ENCODE measurements at places on chromosomes 7 and 10.

- DNase-seq = no peak
Measured at GRCh38 chr10:114379631-114380041, 24.7 kb downstream of the AFAP1L2 start.

GRCh38 chr7:135757719-135758411 is 9.3 kb upstream of the FAM180A start:
- no peak for DNase-seq

DNA sequence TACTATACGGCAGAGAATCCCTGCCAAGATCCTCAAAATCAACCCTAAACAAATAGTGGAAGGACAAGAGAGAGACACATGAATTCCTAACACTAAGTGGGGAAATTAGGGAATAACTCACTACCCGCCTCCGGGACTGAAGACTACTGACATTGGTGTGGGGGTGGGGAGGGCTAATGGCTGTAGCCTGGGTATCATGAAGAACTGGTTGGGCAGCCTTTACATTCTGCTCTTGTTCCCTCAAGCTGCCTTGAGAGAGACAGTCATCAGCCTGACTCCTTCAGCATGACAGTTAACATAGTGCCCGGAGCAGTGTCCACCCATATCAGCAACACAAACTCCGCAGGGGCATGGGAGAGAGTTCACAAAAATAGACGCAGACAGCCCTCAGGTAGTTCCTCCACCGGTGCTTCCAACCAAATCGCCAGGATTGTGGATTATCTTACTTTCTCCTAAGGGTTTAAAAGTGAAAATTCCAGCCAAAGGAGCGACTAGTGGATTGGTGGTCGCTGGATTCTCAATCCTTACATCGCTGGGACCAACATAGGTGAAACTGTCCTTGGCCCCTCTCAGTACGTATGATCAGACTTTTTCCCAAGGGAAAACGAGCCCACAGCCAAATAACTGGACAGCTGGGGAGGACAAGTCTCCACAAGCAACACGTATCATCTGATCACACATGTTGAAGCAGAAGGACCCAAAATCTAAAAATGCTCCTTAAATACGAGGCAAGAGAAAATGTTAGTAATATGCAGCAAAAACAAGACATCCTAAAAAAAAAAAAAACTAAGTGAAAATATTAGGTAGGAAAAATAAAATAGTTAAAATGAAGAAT is 22.6 kb downstream of the TMEM254 start:
- DNase-seq = no peak

- no peak for DNase-seq
Measured at GRCh38 chr7:155882596-155882995, 70.3 kb upstream of the SHH start.

GRCh38 chr10:104906112-104906511 is 265.0 kb downstream of the SORCS3 start:
- no peak for DNase-seq

DNA sequence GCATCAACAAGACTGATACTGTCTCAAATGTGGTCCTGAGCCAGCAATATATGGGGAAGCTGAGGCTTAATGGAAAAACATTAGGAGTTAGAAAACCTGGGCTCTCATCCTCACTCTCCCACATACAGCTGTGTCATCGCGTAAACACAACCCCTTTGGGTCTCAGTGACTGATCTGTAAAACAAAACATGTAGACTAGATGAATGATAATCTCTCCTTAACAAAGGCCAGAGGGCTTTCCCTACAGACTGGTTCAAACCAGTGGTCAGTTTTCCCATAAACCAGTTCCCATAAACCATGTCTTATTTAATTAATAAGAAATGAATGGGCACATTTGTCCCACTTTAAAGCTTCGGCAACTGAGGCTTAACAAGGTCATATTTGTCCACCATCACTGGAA is 48.1 kb downstream of the OSBPL3 start:
- no peak for DNase-seq

DNA sequence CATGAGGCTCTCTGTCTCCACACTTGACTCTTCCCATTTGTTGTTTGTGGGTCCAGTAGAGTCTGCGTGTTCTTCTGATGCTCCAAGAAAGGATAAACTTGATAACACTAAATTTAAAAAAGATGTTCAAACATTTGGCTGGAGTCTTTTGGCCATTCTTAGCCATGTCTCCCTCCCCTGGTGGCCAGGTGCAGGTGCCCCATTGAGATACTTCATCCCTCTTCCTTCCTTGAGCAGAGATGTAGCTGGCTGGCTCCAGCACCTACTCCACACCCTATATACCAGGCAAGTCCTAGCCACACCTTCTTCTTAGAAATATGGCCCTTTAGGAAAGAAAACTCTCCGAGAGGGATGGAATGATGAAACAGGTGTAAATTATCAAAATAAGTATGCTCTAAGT is 103.2 kb upstream of the GJD4 start:
- no peak for DNase-seq

DNA sequence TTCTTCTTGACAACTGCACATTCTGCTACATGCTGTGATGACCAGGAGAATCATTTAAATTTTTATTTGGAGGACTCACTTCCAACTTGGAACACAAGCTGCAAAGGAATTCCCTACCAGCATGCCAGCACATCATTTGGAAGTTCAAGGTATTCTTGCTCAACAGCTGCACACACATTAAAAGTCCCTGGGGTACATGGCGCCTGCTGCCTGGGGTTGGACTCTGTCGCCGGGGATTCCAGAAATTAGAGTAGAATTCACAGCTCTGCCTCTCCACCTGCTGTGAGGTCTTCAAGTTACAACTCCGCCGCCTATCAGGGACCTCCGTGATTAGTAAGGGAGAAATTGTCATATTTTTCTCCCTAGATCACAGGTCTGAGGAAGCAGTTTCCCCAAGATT is 1.1 kb downstream of the ZNF32 start:
- DNase-seq = no peak

DNA sequence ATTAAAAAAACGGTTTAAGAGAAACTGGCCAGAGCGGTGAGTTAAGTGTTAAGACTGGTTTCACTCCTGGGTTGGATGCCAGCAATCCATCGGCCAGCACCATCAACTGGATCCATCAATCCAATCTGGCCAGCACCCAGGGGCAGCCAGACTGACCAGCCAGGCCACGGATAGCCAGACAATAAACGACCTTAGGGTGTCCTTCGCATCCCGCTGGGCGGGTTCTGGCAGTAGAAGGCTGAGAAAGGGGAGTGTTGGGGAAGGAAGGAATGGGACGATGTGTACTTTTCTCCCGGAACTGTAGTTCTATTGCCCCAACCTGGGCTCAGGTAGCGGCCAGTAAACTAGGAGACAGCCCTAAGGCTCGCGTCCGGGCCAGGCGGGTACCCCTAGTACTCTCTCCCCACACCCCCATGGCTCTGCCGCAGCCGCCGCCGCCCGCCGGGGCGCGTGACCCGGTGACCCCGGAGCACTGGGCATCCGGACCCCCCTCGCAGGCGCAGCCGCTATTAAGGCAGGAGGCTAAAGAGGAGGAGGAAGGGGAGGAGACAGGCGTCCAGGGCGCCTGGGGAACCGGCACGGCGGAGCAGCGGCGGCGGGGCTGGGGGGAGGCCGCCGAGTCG is at the start of gene CASD1:
Gene CASD1 (plus strand): TSS at position 546 of the 623 bp plus-strand sequence. CDS start 276 bp downstream, outside the sequence.
- peak; percentile 41 for DNase-seq

DNA sequence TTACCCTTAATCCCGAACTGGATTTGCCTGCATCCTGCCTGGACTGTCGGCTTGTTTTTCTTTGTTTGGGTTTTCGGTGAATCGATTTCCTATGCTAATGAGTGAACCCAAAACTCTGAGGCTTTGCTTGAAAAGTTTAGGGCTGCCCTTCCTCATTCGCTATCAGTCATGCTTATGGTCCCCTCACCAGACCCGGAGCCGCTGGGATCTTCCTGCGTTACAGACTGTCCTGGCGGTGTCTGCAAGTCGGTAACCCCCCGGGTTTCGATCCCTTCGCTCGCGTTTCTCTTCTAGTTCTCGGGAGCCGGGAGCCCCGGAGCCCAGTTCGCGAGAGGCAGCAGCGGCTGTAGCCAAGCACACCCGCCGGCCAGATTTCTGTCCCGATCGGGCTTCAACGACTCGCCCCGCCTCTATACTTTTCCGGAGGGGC is 2.2 kb downstream of the EMX2 start:
- no peak for DNase-seq

DNA sequence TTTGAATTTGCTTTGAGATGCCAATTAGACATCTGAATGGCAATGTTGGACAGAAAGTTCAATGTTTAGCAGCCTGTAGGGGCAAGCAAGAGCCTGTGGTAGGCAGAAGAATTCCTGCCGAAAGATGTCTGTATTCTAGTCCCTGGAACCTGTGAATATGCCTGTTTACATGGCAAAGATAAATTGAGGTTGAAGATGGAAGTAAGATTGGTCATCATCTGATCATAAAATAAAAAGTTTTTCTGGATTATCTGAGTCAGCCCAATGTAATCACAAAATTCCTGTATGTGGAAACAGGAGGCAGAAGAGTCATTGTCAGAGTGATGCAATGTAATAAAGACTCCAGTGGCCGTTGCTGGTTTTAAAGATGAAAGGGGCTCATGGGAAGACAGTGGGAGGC is 430.5 kb downstream of the MDFIC start:
- no peak for DNase-seq

DNA sequence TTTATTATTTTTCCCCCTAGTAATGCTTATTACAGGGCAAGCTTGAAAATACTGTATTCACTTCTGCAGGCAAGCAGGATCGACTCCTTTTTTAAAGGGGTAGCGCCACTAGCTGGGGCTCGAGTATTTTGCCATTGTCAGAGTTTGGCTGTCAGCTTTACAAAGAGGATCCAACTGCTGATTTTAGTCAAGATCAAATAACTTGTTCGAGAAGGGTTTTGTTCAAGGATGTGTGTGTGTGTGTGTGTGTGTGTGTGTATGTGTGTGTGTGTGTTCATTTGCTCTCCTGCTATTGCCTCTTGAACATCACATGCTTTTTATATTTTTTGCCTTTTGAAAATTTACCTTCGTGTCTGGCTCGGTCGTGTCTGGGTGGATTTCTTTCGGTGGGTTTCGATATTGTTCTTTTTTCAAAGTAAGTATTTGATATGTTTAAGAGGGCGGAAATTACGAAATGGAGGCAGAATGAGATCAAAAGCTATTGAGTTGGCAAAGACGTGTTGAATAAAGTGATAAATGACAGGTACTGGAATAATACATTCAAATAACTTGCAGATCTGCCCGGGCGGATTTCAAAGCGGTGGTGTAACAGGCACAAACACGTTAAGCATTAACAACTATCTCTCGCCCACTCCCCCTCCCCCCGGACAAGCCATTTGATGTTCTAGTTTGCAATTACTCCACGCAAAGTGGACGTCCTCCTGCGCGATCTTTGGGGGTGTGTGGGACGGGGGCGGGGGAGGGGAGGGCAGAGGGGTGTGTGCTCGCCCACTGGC is 1.1 kb downstream of the ARID5B start:
- peak; percentile 62 for DNase-seq

DNA sequence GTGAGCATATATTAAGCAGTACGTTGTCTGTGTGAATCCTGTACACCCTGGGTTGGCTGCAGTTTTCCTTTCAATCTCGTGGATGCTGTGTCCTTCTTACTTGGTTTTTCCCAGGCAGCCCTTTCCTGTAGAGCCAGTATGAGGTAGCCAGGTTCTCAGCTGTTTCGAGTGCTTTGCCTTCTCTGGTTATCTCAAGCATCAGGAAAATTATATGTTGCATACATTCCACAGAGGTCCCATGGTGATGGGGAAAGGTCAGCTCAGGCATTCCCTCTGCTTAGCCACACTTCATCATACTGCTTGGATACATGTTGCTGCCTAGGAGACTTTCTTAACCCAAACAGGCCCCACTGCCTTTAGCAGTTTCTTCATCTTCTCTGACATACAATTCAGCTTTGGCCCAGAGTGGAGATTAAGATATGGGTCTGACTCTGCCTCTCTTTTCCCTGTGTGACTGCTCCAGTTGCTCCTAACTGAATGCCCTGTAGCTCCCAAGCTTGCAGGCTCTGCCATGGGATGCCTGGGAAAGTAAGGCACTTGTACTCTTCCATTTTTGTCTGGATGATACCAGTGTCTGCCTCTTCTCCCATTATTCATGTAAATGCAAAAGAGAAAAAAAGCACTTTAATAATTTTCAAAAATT is 11.3 kb downstream of the GNAI1 start:
- DNase-seq = no peak

DNA sequence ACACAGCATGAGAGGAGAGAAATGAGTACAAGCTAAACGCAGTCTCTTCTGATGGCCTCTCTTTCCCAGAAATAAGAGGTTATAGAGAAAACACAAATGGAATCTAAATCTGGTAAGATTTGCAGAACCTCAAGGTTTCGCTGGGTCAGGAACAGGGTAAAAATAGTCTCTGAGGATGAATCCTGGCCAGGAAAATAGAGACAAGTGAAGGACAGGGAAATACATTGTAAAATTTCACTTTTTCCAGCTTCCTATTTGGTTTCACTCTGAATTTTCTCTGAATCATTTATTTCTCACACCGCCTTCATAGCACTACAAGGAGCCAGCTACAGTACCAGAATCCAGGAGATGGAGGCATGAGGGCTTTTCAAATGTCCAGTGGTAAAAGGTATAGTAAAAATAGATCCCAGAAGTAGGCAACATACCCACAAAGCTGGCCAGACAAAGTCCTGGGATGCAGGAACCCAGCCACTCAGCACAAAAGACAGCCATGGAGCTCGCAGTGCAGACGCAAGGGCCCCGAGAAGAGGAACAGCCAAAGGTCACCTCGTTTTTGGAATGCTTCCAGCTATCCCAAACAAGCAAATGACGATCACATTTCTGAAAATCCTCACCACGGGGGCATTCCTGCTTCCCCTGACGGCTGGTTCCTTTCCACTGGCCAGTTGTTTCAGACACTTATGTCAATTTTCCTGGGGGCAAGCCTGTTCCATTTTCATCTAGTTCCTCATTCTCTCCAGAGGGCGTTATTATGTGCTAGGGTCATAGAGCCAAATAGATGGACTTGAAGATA is 21.5 kb upstream of the IKZF1 start:
- no peak for DNase-seq

GRCh38 chr7:16989811-16990413 is 108.1 kb upstream of the AGR3 start:
- no peak for DNase-seq

DNA sequence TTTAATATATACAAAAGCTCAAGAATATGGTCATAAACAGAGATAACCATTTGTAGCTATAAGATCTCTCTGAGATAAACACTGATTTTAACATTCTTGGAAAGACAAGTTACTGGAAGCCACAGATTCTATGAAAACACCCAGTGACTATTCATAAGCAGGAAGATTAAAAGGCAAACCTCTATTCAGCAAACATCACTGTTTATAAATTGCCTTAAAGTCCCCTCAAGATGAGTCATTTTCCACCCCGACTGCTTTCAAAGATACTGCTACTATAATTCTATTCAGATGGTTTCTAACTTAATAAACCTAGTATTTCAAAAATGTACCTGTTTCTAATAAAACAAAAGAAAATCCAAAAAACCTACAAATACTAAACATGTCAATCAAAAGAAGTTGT is 21.0 kb downstream of the TM9SF3 start:
- DNase-seq = no peak

- no peak for DNase-seq
Measured at GRCh38 chr7:130266258-130266960, at the start of gene CPA2. Gene CPA2, plus strand, starts transcription at chr7:130266863. Its CDS starts 19 bp downstream, at chr7:130266882.

GRCh38 chr10:12459340-12459739 is 110.0 kb downstream of the CAMK1D start:
- DNase-seq = no peak

- DNase-seq = no peak
Measured at GRCh38 chr10:110372656-110373055, 67.9 kb upstream of the SMNDC1 start.

All from activated T-helper 9 cell treated with anti-CD3 and anti-CD28 coated beads, Interleukin-2, amount 50 U/mL, for 16 hours (primary cell).